ENCODE measurements at places on chromosomes 7 and 10.

DNA sequence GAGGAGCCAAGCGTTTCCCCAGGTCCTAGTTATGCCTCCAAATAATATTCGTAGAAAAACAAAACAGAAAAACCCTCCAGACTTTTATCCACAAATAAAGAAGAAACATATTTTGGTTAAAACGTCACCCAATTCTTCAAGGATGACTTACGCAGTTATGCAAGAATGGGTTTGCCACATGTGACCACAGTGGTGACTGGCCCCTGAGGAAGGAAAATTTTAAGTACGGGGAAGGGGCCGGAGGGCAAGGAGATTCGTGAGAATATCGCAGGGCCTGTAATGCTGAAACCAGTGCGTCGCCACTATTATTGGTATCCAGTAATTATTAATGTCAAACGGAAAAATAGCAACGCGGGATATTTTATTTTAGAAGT is 537 bp upstream of the MRPS24 start:
- peak; percentile 93 for DNase-seq

GRCh38 chr7:103130901-103131624 is 17.8 kb downstream of the NAPEPLD start:
- no peak for DNase-seq

DNA sequence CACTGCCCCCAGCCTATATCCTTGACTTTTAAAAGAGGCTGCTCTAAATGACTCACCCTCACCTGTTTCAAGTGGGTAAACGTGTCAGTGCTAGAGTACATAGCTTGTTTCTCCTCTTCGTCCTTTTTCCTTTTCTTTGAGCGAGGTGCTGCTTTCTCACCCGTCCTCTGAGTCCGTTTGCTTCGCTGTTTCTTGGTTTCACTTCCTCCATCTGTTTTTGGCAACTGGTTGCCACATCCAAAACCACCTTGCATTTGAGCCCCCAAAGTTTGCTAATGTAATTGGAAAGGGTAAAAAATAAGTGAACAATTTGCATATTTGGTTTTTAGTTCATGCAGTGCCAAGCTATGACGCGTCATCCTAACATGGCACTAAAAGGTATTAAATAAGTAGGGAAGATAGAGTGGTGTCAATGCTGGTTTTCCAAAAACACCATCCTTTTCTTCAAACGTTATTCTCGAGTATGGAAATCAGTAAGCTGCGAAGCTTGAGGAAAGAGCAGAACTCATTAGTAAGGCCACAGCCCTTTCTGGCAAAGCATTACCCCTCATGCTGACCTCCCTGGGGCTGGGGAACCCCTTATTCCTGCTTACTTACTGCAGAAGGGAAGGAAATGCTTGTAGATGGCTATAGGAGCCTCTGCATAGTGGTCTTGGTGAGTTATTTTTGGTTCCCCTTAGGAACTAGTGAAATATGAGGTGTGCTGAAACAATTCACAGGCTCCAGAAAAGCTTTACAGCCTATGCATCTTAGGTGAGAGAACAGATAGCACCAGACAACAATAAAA is 133.5 kb downstream of the GALNT11 start:
- DNase-seq: no peak

GRCh38 chr10:35379226-35380137 is 43.2 kb downstream of the CCNY start:
- no peak for DNase-seq

DNA sequence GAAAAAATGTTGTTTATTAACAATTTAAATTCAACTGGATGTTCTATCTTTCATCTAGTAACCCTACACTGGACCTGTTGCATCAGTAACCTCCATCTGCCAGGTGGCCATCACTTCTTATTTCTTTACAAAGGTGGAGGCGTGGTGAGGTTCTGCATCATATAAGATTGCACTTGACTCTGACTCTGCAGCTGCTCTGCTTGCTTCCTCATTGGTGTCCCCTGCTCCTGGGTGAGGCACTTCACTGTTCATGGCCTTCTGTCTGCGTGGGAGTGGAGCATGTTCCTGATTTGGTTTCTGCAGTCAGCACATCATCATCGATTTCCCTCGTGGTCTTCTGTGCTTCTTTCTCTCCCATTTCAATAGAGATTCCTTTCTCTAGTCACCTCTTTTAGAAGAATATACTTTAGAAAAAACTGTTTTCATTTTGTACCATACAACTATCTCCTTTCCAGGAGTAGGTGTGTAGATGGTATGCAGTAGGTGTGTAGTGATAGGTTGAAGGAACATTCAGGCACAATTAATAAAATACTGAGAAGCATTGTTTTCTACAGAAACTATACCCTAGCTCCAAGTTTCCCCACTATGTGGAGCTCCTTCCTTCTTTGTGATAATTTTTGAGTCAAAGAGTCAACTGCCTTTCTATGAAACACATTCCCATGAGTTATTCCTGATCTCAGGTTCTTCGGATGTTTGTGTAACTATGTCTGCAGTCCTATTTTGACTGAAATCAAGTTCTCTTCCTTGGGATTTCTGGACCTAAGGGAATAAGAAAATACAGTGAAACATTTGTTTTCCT is 231.7 kb upstream of the CNTNAP2 start:
- no peak for DNase-seq

DNA sequence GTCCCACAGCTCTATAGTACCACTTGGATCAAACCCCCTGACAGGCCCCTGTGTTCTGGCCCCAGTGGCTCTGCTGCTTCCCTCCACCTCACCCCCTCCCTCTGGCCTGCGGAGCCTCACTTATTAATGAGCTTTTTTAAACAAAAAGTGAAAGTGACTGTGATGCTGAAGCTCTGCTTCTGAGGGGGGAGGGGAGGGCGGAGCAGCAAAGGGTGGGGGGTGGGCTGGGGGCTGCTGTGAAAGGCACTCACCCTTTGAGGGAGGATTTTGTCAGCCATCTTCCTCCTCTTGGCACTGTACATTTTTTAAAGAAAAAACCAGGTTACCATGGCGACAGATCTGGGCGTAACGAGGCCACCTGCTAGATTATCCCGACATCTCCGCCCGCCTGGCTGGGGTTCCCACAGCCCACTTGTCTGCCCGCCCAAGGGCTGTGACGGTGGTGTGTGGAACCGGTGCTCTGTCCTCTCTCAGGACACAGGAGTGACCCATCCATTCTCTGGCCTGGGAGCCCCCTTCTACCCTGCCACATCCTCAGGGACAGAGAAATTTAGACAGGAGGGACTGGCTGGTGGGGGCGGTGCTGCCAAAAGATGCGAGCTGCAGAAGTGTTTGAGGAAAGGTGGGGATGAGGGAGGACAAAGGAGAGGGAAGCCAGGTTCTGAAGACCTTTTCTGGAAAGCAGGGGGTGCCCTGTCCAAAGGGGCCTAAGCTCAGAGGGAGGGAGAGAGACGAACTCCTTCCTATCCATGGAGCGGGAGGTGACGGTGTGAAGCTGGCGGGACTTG is 4.9 kb downstream of the SMARCD3 start:
- DNase-seq: no peak

GRCh38 chr7:103025341-103025740 is 49.3 kb downstream of the FBXL13 start:
- no peak for DNase-seq

- DNase-seq: no peak
Measured at GRCh38 chr10:110885932-110886674, 14.4 kb downstream of the PDCD4 start.

- peak; percentile 49 for DNase-seq
Measured at GRCh38 chr10:31707093-31708039, 221.3 kb downstream of the ARHGAP12 start.

DNA sequence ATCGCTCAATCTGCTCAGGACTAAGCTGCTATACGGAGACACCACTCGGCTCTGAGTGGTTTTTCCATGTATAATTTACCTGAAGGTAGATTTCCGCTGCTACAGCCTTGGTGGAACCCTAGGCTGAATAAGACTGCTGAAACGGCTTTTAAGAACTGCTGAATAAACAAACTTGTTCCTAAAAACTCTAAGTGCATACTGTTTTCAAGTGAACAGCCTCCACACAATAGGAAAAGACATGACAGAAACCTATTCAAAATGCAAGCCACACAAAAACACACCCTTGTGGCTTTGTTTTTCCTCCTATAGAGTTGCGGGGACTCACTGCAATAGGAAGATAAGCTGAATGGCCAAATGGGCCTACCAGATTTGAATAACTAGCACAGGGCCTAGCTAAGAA is 117.2 kb downstream of the UBE2H start:
- DNase-seq: no peak

GRCh38 chr10:30553626-30554439 is 75.7 kb downstream of the LYZL2 start:
- DNase-seq: peak; percentile 33

DNA sequence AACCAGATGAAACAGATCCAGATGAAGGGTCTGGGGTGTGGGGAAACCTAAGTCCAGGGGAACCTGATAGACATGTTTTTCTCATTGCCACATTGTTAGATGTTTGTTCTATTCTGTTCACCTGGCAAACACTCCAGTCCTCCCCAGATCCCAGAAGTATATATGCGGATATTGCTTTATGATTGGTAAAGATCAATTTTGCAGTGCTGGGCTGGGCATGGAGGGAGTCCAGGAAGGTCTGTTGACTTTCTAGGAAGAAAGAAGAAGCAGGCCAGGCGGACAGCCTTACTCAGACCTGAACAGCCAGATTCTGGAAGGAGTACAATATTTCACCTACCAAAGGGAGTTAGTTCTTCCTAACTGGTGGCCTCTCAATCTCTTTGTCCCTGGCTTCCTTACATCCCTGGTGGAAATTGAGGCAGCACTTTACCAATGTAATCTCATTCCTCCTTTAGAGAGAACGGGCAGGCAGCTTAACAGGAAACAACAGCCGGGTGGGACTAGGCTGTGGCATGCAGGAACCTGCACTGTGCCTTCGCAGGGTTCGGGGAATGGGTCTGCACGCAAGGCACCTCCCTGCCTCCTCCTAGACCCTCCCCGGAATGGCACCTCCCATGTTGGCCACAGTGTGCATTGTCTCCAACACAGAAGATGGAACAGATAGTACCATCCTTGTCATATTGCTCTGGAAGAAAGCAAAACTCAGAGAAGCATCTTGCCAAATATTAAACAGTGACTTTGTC is 930 bp downstream of the GIMAP6 start:
- no peak for DNase-seq

DNA sequence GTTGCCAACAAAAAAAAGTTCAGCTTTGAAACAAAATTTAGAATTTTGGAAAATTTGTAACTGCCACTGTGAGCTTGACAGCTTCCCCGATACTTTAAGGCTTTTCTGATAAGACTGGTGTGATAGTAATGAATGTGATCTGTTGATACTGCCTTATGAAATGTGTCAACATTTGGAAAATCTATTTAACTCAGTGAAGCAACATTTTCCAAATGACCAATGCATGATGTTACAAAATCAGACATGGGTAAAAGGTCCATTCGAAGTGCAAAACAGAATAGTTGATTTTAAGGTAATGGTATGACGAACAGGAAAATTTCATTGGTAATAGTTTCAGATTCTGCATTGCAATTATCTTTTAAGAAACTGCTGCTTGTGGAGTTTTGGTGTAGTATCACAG is 175.4 kb downstream of the SEM1 start:
- DNase-seq: no peak

GRCh38 chr7:120959929-120960484 is 9.4 kb downstream of the ING3 start:
- no peak for DNase-seq

DNA sequence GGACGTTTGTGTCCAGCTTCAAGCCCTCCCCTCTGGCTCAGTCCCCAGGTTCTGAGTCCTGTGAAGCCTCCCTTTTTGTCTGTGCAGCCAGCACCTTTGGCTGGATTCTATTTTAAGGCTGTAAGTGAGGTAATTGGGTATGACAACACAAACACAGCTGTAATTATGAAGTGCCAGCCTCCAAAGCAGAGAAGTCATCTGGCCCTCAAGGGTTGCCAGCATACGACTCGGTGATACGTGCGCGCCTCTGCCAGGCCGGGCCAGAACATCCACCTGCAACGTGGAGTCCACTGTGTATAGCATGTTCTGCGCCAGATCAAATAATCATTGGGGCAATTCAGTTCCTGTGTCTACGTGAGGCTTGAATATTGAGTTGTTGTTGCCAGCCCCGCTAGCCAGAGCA is 6.7 kb upstream of the FAM180A start:
- no peak for DNase-seq

GRCh38 chr10:6729071-6729774 is 149.1 kb upstream of the PRKCQ start:
- peak; percentile 78 for DNase-seq

GRCh38 chr10:4403638-4404252 is 422.3 kb upstream of the AKR1E2 start:
- no peak for DNase-seq

All from HFFc6 (cell line).